ENCODE measurements at places on chromosomes 6 and 20.

DNA sequence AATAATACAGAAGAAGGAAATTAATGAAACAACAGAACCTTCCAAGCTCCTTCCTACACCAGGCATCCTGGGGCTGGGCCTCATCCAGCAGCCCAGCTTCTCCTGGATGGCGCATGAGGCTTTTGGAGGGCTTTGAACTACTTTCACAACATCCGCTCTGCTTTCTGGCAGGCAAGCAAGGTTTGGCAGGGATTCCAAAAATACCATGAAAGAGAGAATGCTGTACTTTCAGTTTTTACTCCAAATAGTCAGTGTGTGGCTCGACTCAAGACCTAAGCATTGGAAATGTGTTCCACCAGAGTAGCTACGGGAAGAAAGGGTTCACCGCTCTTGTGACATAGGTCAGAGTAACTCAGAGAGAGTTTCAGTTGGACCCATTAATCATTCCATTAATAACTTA is 125.4 kb downstream of the OPRM1 start:
- DNase-seq, result no peak

DNA sequence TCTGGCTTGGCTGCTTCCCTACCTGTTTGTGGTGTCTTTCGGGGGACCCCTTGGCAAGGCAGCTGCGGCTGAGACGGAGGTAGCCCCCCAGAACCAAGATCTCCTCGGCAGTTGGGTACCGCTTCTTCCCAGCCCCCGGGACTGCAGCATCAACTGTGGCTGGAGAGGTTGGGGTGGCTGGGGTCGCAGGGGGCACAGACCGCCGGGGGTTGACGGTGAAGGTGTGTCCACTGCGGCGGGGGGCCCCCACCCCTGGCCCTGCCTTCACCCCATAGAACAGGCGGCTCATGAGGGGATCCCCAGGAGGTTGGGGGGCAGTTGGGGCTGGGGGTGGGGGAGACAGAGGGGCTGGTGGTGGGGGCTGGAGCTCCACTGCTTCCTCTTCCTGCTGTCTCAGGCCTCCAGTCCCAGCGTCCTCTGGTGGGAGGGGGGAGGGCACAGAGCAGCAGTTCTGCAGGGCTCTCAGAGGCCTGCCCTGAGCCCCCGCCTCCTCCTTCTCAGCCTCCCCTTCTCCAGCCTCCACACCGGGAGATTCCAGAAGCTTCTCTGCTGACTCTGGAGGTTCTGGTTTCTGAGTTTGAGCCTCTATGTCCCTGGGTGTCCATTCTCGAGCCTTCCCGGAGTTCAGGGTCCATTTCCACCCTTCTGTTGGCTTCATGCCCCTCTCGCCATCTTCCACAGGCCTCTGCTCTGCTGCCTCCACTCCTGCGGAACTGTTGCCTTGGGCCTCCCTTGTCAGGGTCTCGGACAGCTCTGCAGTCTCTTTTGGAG is 1.9 kb downstream of the PPP1R18 start:
- DNase-seq, result peak; percentile 48

GRCh38 chr6:110890288-110890687 is 15.7 kb downstream of the AMD1 start:
- DNase-seq, result no peak

GRCh38 chr6:33815854-33816253 is 12.1 kb upstream of the MLN start:
- peak; percentile 51 for DNase-seq

DNA sequence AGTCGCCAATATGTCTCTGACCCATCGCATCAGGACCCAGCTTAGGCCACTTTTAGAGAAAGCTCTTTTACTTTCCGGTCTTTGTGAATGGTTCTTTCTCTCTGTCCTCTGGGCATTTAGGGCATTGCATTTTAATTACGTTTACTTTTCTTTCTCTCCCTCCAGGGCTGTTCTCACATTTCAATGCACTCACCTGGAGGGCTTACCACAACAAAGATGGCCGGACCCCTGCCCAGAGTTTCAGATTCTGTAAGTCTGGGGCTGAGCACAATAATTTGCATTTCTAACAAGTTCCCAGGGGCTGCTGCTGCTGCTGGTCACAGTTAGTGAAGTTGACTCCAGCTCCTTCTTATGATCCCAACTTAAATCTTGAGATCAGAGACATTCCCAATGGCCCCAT is 3.0 kb downstream of the ANKRD66 start:
- DNase-seq, result no peak

DNA sequence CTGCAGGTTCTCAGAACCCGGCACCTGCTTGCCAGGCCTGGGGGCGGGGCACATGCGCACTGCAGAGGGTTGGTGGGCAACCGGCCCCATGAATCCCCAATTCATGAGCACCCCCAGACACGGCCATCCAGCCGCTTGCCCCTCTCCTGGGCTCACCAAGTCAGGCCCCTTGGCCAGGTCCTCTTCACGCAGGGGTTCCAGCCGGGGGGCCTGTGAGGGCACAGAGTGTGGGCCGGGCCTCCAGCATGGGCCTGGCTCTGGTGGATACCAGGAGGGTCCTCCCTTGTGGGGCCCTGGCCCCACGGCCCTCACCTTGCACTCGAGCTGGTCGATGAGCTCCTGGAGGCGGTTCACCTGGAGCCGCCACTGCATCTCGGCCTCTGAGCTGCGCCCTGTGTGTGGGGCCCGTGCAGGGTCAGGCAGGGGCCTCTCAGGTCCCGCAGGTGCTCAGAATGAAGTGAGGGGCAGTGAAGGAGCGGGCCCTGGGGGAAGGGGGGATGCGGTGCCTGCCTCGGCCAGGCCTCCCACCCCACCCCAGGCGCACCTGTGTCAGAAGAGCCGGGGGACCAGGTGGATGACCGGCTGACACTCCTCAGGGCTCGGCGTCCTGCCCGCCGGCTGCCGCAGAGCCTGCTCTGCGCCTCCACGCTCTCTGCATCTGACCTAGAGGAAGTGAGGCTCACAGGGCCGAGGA is 2.6 kb upstream of the C20orf144 start:
- DNase-seq, result no peak

DNA sequence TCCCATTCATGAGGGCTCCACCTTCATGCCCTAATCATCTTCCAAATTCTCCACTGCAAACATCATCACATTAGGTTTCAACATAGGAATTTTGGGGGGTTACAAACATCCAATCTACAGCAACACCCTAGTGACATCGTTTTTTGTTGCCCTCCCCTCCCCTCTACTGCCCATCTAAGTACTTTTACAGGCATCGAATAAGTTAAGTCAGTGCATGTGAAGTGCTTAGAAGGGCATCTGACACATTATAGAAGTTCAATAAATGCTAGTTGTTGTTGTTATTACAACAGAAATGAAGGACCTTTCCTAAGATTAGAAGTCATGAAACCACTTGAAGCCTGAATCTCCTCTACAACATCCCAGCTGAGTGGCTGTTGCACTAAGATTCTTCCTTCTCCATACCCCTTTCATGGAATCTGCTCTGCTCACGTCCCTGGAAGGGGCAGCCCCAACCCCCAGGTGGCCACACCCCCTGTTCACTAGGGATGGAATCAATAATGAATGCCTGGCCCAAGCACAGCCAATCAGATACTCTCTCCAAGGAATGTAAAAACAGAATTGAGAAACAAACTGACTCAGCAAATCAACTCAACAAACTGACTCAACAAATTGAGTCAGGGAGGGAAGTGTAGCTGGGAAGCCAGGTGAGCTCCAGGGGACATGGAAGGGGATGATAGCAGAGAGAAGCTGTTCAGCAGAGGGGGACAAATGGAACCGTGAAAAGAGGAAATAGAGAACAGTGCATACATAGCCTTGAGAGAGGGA is 3.9 kb upstream of the LRP11 start:
- no peak for DNase-seq

GRCh38 chr6:15876406-15876805 is 213.6 kb upstream of the DTNBP1 start:
- no peak for DNase-seq

DNA sequence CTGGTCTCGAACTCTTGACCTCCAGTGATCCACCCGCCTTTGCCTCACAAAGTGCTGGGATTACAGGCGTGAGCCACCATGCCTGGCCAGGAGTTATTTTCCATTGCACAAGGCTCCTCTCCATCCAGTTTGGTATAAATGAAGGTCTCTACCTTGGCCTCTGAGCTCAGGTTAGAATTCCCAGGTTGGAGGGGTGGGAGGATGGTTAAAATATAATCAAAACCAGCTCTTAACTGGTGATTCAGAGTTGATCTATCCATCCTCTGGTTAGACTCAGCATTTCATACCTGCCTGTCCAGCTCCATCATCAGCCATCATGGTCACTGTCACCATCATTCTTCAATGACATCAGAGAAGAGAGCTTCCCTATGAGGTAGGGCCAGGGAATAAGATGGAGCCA is 2.6 kb upstream of the SLC22A7 start:
- DNase-seq, result no peak

- DNase-seq, result no peak
These were observed 382.7 kb downstream of the C6orf118 start for GRCh38 chr6:164926686-164927085.

- DNase-seq, result no peak
These were observed 7.3 kb downstream of the OARD1 start for GRCh38 chr6:41064841-41065240.

DNA sequence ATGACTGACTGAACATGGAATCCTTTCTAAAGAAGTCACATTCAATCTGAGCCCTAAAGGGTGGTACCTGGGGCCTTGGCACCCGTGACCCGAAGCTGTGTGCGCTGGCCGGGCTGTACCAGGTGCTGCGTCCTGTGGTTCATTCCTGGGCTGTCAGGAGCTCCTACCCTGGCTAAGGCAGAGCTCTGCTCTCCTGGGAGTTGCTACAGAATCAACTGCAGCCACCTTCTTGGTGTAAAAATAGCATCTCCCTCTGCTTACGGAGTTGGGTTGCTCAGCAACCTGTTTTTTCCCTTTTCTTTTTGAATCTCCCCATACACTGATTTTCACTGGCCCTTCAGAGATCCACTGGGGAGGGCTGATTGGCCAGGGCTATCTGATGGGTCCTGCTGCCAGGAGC is 236.6 kb upstream of the PDE10A start:
- DNase-seq, result no peak

- DNase-seq, result no peak
These were observed 67.3 kb downstream of the MDGA1 start for GRCh38 chr6:37630281-37630799.

- DNase-seq, result no peak
These were observed 24.9 kb downstream of the SLC35F1 start for GRCh38 chr6:117932001-117932400.

DNA sequence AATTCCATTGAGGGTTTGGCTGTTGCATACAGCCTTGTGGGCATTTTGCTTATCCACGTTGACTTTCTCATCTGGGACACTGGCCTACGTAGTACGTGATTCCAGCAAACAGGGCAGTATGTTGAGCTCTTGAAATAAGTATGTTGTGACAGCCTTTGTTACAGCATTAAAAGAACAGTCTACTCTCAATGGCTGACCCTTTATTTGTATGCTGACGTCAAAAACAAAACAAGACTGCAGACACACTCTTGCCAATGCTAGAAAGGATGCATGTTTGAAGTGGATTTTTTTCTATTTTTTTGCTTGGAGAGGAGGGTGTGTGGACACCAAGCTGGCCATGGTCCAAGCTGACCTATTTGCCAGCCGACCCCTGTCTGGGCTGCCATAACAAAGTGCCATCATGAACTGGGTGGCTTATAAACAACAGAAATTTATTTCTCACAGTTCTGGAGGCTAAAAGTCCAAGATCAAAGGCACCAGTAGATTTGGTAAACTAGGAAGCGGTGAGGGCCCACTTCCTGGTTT is 10.8 kb upstream of the SNHG17 start:
- DNase-seq, result no peak

GRCh38 chr20:6636209-6637159 is 131.0 kb upstream of the BMP2 start:
- no peak for DNase-seq

GRCh38 chr6:129908356-129908755 is 47.2 kb upstream of the TMEM244 start:
- DNase-seq, result no peak

DNA sequence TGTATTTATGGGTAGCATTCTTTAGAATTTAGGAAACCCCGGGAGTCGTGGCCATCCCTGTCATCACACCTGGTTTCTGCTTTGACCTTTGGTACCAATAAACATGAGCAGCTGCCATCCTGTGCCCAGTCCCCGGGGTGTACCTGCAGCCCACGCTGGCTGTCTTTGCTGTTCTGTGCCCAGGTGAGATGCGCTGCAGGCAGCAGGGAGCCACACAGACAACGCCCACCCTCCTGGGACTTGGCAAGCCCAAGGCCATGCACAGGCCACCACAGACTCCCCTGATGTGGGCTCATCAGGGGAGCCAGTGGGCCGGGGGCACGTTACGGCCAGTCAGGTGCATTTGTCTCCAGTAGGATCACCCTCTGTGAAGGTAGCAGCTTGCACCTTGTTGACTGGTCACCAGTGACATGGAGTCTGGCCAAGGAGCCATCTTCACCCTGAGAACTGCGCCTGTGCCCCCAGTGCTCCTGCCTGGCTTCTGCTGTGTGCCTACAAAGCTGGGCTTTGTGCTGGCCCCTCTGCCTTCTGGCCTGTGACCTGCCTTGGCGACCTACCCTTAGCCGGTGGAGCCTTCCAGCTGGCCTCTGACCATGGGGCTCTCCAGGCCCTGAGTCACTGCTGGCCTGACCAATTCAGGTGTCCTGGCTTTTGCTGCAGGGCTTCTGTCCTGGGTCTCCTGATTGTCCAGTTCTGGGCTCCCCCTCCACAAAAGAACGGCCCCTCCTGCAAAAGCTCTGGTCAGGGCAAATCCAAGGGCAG is 14.2 kb upstream of the UNC93A start:
- no peak for DNase-seq

DNA sequence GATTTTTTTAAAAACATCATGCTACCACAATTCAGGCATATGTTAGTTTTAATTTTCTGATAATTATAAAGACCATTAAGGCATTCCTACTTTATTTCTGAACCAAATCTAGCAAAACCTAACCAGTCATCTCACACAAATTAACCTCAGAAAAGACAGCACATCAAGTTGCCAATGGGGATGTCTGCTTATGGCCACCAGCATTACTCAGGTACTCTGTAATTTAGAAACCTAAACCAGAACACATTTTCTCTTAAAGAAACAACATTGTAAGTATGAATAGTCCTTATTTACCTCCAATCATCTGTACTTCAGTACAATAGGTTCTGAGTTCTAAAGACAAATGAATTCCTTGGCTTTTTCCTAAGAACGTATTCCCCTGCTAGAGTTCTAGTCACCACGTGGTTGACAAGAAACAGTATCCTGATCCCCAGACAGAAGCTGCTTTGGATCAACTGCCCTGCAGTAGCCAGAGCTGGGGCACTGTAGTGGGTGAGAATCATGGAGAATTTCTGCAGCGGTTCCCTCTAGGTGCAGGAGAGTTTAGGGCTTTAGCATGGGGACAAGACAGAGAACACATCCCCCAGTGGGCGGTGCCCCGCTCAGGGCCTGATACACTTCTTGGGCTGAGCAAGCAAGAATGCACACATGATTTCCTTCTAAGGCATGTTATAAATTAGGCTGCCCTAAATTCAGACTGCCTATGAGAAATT is 15.4 kb downstream of the GCLC start:
- DNase-seq, result no peak

DNA sequence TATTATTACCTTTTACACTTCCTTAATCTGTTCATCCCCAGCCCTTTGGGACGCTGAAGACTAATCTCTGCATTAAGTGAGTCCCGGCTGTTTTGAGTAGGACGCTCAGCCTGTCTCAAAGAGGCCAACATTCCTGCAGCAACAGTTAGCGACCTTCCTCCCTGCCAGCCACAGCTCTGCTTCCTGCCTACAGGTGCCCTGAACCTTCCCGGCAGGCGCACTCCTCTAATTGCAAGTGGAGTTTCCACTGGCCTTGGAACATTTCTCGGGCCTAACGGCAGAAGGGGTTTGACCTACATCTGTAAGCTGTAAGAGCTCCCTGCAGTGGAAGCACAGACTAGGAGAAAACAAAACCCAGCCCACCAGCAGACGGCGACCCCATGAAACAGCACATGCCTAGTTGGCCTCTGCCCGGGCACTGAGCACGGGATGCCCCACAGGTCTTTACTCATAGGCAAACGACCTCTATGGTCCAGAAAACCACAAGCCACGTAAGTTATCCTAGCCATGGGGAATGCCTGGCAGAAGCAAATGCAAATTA is 137.9 kb downstream of the DTNBP1 start:
- DNase-seq, result no peak
